Kidney (tissue), 22 donors: ENCODE measurements at places on chromosomes 3 and 15. TPM values are rescaled to one million over a fixed set of nuclear protein-coding genes. Genes with fewer than 3 reads are reported as not detected.

The RHCG gene
- polyA plus RNA-seq, result 373 TPM

The MOBP gene
- not detected for polyA plus RNA-seq

The GOLGA8G gene
- not detected for polyA plus RNA-seq

The CFAP100 gene
- polyA plus RNA-seq, result 0.60 TPM

The MITF gene
- polyA plus RNA-seq, result 14.1 TPM
